Cerebellum (tissue), 4 donors: ENCODE measurements at places on chromosomes 2 and 18. TPM values are rescaled to one million over a fixed set of nuclear protein-coding genes. Genes with fewer than 3 reads are reported as not detected.

GRCh38 chr2:64751286-64752260, 97.9 kb upstream of the SERTAD2 start:
- DNase-seq: peak; percentile 33

DNA sequence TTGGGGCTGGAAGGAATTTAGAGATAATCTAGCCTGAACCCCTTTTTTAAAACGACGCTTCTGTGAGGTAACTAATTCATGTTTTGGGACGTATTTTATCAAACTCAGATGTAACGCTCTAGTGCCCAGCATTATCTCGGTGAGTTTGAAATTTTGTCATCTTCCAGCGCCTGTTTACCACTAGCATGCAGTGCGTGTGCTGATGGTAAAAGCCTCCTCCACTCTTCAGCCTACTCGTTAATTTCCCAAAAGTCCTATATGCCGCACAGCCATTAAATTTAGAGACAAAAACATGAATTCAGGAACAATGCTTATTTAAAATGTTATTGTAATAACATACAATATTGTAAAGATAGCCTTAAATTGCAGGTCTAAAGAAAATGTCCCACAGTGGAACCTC, 2.8 kb downstream of the ZCCHC2 start:
- no peak for DNase-seq

Gene APOB
- total RNA-seq: 1.1 TPM

Gene PJVK
- 3.3 TPM for total RNA-seq

DNA sequence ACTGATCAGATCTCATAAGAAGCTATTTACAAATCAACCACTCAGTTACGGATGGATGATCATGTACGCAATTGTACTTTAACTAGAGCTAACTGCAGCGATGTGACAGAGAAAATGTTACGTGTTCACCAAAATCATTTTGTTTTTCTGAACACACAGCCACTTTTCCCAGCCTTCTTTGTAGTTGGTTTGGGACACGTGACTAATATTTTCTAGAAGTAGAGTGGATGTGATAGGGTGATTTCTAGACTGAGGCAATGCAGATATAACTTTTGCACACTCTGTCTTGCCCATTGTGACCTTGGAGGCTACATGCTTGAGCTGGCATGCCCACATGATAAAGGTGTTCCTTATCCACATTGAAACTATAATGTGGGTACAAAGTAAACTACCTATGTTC, 9.9 kb upstream of the SLC9A4 start:
- DNase-seq: no peak

Gene MAP3K19
- total RNA-seq: 3.1 TPM

- no peak for DNase-seq
These were observed 217.6 kb upstream of the CCDC150 start for GRCh38 chr2:196421880-196422279.

Gene COX5B
- 120 TPM for total RNA-seq

GRCh38 chr2:10382354-10383061, 65.6 kb downstream of the ODC1 start:
- no peak for DNase-seq

DNA sequence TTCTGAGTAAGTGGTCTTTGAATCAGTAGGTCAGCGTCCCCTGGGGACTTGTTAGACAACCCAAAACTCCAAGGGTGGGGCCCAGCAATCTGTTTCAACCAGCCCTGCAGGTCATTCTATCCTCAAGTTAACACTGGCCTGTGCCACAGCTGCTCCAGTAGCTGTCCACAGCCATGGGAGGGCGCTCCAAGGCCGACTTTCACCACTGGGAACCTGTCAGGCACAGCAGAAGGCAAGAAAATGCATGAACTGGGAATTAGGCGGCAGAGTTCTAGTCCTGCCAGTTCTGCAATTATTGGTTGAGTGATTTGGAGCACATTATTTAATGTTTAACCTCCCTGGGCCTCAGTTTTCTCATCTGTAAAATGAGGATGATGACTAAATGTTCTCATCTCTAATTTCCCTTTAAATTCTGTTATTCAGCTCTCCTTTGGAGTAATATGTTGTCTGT, 17.4 kb upstream of the MRPL33 start:
- no peak for DNase-seq
